Natural killer cell (primary cell): ENCODE measurements at places on chromosomes 4 and X. TPM values are rescaled to one million over a fixed set of nuclear protein-coding genes. Genes with fewer than 3 reads are reported as not detected.
A peak's percentile ranks its signal among the peaks of the same experiment; 100 is the strongest.

DNA sequence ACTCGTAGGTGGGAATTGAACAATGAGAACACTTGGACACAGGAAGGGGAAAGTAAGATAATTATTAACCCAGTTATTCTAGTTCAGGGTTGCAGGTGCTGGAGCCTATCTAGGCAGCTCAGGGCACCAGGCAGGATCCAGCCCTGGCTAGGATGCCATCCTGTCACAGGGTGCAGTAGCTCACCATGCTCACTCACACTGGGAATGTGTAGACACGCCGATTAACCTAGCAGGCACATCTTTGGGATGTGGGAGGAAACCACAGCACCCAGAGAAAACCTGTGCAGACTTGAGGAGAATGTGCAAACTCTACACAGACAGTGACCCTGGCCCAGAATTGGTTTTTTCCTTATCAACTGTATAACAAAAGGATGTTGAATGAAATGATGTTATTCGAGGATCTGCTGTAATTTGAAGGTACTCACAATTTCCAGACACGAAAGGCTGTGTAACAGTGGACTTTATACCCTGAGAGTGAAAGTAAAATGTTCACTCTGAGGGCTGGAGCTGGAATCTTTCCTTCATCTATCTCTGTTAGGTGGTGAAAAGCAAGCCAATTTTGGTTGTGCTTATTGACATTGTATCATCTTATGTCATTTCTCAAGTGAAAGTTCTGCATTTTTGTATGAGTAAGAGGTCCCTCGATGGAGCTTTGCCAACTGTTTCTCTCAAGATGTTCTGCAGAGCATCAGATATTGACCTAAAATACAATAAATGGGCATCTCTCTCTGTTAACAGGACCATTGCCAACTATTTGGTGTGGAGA, 78.8 kb downstream of the PHEX start:
- H3K4me3 ChIP-seq = no peak overlapping the region

- H3K4me1 ChIP-seq = peaks cover 4% of the 10 kb centered on the region
- peaks cover 34% of the 10 kb centered on the region for H3K36me3 ChIP-seq
- H3K27ac ChIP-seq = no peak overlapping the region
- no peak for DNase-seq
- no peak overlapping the region for H3K4me3 ChIP-seq
Observed at GRCh38 chrX:16839219-16839851, 30.8 kb downstream of the RBBP7 start.

DNA sequence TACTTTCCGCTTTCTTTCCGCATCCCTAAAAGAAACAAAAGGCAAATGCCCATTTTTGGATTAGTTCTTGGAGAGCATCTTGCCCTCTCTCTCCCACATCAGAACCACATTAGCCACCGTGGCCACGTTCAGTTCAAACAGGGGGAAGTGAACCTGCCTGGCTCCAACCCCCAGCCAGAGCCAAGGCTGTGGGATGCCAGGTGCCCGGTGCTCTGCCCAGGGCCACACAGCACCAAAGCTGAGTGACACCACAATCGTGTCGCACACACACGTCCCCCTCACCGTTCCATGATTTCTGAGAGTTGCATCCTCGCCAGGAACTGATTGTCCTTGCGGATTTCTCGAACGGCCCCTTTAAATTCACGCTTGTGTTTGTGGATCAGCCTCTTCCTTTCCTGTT, 24.3 kb downstream of the NOP14 start:
- peaks cover 62% of the 10 kb centered on the region for H3K4me1 ChIP-seq
- no peak overlapping the region for H3K4me3 ChIP-seq
- no peak overlapping the region for H3K27ac ChIP-seq
- peaks cover 50% of the 10 kb centered on the region for H3K36me3 ChIP-seq

- no peaks in the 10 kb centered on the region for H3K27me3 ChIP-seq
- no peaks in the 10 kb centered on the region for H3K36me3 ChIP-seq
- no peak overlapping the region for H3K4me3 ChIP-seq
- no peaks in the 10 kb centered on the region for H3K4me1 ChIP-seq
- no peak overlapping the region for H3K27ac ChIP-seq
Observed at GRCh38 chrX:75603833-75604232, 81.0 kb upstream of the ZDHHC15 start.

DNA sequence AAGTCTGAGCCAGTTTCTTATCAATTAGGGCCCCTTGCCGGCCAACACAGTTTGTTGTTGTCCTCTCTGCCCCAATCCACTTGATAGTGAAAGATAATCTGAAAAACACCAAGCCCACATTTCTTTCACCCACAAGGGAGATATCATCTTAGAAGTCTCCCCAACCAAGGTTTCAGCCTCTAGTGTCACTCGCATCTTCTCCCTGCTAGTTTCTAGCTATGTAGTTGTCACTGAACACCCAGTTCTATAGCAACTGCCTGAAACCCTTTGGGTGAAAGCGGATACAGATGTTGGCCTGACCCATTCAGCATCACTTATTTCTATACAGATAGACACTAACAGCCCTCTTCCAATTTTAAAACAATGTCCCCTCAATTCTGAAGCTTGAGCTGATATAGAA, 116.3 kb downstream of the BMP15 start:
- no peaks in the 10 kb centered on the region for H3K36me3 ChIP-seq
- H3K27ac ChIP-seq = no peak overlapping the region
- no peaks in the 10 kb centered on the region for H3K27me3 ChIP-seq
- no peaks in the 10 kb centered on the region for H3K4me1 ChIP-seq
- no peak for DNase-seq
- no peak overlapping the region for H3K4me3 ChIP-seq

DNA sequence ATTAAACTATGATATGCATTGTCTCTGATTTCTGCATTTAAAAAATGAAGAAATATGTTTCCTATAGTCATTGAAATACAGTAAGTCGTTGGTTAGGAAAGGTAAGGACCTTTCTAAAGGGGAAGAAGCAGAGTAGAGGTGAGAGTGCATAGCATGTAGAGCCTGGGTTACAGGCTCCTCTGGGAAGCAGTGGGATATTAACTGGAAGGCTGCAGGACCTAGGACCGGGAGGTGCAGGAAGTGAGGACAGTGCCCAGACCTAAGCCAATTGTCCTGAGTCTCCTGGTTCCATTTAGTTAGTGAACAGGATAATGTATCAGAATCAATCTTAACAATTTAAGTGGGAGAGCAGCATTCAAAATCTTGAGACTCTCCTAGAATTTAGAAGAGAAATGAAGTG, 237.1 kb upstream of the NUDT6 start:
- H3K27ac ChIP-seq = no peak overlapping the region
- no peaks in the 10 kb centered on the region for H3K36me3 ChIP-seq
- no peak for DNase-seq

DNA sequence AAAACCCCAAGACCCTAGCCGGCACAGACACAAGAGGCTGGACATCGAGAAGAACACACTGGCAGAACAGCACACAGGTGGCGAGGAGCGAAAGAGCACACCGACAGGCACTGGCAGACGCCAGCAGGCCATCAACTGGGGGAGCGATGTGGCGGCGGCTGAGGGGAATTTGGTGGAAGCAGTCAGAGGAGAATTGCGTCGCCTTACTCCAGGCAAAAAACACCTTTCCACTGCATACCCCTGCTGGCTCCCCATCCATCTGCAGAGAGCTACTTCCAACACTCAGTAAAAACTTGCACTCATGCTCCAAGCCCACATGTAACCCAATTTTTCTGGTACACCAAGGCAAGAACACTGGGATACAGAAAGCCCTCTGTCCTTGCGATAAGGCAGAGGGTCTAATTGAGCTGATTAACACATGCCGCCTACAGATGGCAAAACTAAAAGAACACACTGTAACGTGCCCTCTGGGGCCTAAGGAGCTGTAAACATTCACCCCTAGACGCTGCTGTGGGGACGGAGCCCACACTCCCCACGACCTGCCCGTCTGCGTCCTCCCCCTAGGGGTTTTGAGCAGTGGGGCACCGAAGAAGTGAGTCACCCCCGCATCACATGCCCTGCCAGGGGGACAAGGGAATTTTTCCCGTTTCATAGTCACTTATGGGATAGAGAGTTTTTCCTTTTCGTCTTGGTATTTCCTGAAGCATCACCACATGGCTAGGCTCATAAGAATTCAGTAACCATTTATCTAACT, 262.3 kb downstream of the KCTD8 start:
- H3K36me3 ChIP-seq = no peaks in the 10 kb centered on the region
- H3K27ac ChIP-seq = no peak overlapping the region
- no peak overlapping the region for H3K4me3 ChIP-seq
- DNase-seq = no peak
- H3K4me1 ChIP-seq = no peaks in the 10 kb centered on the region

Gene STK26
- total RNA-seq = 81.0 TPM

Gene WNK3
- total RNA-seq = not detected

- no peak overlapping the region for H3K4me3 ChIP-seq
- no peaks in the 10 kb centered on the region for H3K27me3 ChIP-seq
- no peaks in the 10 kb centered on the region for H3K36me3 ChIP-seq
Observed at GRCh38 chrX:23540532-23540931, 126.8 kb upstream of the PRDX4 start.

DNA sequence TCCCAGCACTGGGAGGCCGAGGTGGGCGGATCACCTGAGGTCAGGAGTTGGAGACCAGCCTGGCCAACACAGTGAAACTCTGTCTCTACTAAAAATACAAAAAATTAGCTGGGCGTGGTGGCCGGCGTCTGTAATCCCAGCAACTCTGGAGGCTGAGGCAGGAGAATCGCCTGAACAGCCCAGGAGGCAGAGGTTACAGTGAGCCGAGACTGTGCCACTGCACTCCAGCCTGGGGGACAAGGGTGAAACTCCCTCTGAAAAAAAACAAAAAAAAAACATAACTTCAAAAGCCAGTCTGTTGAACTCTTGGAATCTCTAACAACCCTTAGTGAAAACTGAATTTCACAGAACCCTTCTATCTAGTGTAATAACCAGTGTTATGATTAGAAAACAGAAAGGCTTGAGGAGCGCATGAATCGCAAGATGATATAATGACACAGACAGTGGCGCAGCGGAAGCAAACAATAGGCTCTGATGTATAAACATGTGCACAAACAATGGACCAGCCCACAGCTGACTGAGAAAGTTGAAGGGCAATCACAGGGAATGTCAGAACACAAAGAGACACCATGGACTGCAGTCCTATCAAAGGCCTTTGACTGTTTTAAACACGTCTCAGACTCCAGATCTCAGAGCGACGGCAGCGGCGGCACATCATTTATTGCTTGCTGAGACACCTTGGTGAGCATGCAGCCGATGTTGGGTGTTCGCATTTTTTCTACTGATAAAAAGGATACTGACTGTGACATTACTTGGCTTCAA, 81.6 kb downstream of the NSUN7 start:
- H3K27me3 ChIP-seq = no peaks in the 10 kb centered on the region
- H3K27ac ChIP-seq = no peak overlapping the region
- no peaks in the 10 kb centered on the region for H3K4me1 ChIP-seq
- no peak overlapping the region for H3K4me3 ChIP-seq
- no peak for DNase-seq
- H3K36me3 ChIP-seq = no peaks in the 10 kb centered on the region

DNA sequence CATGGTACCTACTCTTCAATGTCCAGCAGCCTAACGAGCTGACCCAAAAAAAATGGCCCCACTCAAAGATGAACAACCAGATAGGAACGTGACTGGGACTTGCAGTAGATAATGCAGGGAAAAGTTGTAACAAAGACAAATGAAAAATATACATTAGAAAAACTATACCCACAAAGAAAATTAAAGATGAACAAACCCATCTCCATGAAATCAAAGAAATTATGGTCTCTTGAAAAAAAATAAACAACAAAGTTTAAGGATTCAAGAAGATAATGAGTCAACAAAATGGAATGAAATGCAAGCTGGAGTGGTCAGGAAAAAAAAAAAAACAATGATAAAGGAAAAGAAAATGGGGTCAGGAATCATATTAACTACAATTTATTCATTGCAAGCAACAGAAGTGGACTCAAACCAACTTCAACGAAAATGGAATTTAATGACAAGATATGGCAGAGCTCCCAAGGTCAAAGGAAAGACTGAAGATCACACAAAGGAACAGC, 309.8 kb upstream of the GALNT7 start:
- no peaks in the 10 kb centered on the region for H3K4me1 ChIP-seq
- no peaks in the 10 kb centered on the region for H3K27me3 ChIP-seq
- no peak overlapping the region for H3K27ac ChIP-seq
- DNase-seq = no peak
- no peak overlapping the region for H3K4me3 ChIP-seq

- H3K36me3 ChIP-seq = no peaks in the 10 kb centered on the region
- H3K4me3 ChIP-seq = peak overlapping the region; percentile 79
- H3K27me3 ChIP-seq = no peaks in the 10 kb centered on the region
- DNase-seq = peak; percentile 29
- H3K4me1 ChIP-seq = peaks cover 37% of the 10 kb centered on the region
Observed at GRCh38 chr4:140152751-140153418, 1.1 kb downstream of the MAML3 start.

- H3K36me3 ChIP-seq = no peaks in the 10 kb centered on the region
- H3K27ac ChIP-seq = no peak overlapping the region
- no peaks in the 10 kb centered on the region for H3K27me3 ChIP-seq
- H3K4me1 ChIP-seq = no peaks in the 10 kb centered on the region
- no peak for DNase-seq
Observed at GRCh38 chr4:33715841-33716395, 2528.4 kb downstream of the ARAP2 start.

DNA sequence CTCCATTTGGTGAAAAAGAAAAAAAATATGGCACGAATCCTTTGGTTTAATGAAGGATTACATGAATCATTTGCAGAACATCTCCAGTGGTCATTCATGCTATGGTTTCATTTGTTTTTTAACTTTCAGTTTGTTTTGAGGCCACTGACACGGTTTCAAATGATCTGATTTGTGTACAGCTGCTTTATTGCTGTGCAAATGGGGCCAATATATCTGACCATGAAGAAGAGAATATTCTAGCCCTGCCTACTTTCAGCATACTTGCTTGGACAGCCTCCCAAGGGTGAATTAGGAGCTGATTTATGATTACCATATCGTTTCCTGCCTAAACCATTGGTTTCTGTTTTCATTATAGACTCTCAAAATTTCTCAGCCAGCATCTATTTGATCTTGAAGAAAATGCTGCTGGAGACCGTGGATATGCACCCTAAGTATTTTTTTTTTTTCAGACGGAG, 30.7 kb downstream of the SPARCL1 start:
- H3K4me3 ChIP-seq = no peak overlapping the region
- H3K27me3 ChIP-seq = no peaks in the 10 kb centered on the region
- no peaks in the 10 kb centered on the region for H3K36me3 ChIP-seq
- DNase-seq = no peak

DNA sequence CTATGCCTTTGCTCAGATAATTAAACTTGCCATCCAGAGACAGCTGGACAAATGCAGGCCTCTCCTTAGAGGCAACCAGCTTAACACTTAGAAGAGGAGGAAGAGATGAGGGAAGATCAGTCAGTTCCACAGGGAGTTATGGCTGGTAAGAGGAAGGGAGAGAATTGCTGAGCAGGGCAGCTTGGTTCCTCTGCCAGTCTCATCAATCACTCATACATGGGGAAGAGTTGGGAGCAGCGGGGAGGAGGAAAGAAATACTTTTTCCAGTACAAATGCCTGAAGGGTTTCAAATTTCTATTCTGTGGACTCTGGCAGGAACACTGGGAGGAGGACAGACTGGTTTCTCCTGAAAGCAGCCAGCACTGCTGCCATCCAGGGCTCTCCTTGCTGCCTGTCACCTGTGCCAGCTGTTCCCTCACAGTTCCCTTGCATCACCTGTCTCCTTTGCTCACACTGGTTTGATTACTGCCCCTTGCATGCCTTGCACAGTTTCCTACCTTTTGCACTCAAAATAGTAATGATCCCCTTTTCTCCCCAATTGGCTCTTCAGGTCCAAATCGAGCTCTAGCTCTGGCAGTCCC, 59.5 kb downstream of the PGRMC2 start:
- H3K36me3 ChIP-seq = no peaks in the 10 kb centered on the region
- no peaks in the 10 kb centered on the region for H3K27me3 ChIP-seq
- H3K4me1 ChIP-seq = no peaks in the 10 kb centered on the region

- H3K27ac ChIP-seq = no peak overlapping the region
- no peaks in the 10 kb centered on the region for H3K27me3 ChIP-seq
- H3K4me3 ChIP-seq = no peak overlapping the region
- no peak for DNase-seq
- no peaks in the 10 kb centered on the region for H3K36me3 ChIP-seq
- H3K4me1 ChIP-seq = no peaks in the 10 kb centered on the region
Observed at GRCh38 chr4:33780952-33781791, 2463.1 kb downstream of the ARAP2 start.
